ENCODE measurements at places on chromosomes 13 and 19.
A peak's percentile ranks its signal among the peaks of the same experiment; 100 is the strongest.

DNA sequence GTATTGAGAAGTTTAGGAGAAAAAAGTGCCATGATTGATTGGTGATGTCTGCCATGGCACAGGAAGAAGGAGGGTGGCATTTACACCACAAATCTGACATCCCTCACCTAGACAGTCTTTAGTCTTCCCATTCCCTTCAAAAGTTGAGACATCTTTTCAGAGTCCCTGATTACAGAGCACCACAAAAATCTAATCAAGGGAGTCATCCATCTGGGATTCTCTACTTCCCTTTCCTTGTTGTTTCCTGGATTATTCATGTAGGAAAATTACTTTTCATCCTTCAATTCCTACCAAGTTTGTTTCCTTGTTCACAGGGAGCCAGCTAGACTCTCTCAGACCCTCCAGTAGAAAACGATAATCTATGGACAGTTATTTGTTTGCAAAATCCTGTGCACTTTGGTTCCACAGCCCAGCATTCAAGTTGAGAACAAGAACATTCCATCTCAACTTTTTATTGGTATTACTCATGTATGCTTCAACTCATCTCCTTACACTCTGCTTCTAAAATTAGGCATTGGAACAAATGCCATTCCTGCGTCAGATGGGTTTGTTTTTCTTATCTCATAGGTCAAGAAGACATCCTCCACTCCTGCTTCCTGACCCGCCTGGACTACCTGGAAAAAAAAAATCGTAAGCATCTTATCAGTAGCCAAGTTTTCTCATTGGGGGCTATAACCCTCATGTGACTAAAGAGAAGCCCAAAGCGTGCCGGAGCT, 259.9 kb downstream of the FOXO1 start:
- no peak for DNase-seq

GRCh38 chr19:41510484-41510883, 65.5 kb upstream of the CEACAM21 start:
- DNase-seq, result no peak

DNA sequence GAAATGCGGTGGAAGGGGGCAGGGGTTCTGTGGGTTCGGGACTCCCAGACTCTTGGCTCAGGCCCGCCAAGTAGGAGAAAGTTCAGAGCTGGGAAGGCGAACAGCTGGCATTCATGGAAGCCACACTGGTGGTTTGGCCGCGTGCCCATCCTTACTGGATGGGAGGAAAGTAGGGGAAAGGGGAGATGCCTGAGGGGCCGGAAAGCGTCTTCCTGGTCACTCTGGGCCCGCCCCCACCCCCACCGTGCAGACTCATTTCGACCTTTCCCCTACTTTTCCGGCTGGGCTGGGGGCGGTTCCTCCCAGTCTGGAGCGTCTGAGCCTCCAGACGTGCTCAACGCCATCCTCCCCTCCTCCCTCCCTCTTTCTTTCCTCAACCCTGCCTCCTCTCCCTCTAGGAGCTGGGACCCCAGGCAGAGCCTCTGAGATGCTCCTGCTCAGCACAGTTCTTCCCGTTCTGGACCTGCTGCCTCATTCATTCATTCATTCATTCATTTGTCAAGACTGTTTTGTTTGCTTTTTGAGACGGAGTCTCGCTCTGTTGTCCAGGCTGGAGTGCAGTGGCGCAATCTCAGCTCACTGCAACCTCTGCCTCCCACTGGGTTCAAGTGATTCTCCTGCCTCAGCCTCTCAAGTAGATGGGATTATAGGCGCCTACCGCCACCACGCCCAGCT, 3.5 kb downstream of the ANGPTL4 start:
- no peak for DNase-seq

DNA sequence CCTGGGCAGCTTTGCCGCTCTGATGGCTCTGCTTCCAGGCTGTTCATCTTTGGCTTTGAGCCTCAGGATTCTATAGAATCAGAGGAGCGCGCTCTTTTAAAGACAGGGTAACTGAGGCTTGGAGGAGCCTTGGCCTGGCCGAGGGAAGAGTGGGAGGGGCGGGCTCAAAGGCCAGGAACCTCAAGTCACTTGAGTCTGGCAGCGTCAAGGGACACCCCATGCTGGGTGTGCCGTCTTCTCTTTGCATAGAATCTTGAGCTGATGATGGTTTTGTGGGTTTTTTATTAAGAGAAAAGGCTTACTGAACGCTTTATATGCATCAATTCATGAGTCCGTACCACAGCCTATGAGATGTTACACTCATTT, 1.1 kb downstream of the PGLS start:
- no peak for DNase-seq

GRCh38 chr13:63287926-63288325, 1872.3 kb upstream of the PCDH20 start:
- no peak for DNase-seq

- no peak for DNase-seq
These were observed at the start of gene NRTN for GRCh38 chr19:5804516-5805461. Gene NRTN, plus strand, starts transcription at chr19:5805067. Its CDS starts 19,099 bp downstream, at chr19:5824166.

DNA sequence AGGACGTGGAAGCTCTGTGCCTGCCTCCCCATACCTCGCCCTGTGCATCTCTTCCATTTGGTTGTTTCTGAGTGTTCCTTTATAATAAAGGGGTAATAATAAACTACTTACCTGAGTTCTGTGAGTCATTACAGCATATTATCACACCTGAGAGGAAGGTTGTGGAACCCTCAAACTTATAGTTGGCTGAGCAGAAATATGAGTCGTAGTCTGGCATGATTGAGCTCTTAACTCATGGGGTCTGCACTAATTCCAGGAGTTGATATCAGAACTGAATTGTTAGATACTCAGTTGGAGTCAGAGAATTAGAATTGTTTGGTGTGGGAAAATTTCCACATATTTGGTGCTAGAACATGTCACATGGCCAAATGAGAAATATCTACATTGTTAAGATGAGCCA, 52.4 kb upstream of the HTR2A start:
- no peak for DNase-seq

GRCh38 chr19:30854661-30855060, 482.5 kb downstream of the ZNF536 start:
- no peak for DNase-seq

DNA sequence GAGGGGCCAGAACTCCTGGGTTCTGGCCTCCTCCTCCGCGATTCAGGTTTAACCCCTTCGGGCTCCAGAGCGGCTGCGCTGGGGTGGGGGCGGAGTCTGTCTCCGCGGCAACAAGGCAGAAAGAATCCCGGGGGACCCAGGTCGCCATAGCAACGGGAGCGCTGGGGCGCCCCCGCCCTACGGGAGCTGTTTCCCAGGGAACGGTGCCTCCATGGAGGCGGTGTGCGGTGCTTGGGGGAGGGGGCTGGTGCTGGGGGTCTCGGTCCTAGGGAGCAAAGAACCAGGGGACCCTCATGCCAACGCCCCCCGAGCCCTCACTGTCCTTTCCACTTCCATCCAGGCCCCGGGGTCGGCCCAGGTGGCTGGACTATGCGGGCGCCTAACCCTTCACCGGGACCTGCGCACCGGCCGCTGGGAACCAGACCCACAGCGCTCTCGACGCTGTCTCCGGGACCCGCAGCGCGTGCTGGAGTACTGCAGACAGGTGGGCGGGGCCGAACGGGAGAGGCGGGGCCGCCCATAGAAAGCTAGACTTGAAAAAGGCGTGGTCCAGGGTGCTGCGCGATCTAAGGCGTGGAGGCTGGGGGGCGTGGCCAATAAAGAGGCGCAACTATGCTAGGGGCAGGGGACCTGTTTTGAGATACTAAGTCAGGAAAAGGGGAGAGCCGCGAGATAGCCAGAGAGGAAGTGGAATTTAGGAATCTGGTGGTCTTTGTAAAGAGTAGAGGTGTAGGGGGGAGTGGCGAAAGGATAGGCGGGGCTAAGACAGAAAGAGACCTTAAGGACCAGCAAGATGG, 1.2 kb downstream of the APLP1 start:
- peak; percentile 78 for DNase-seq

- no peak for DNase-seq
These were observed 7.0 kb downstream of the DCAF15 start for GRCh38 chr19:13959141-13959961.

GRCh38 chr19:3125900-3126524, 9.8 kb upstream of the GNA15 start:
- DNase-seq, result no peak

DNA sequence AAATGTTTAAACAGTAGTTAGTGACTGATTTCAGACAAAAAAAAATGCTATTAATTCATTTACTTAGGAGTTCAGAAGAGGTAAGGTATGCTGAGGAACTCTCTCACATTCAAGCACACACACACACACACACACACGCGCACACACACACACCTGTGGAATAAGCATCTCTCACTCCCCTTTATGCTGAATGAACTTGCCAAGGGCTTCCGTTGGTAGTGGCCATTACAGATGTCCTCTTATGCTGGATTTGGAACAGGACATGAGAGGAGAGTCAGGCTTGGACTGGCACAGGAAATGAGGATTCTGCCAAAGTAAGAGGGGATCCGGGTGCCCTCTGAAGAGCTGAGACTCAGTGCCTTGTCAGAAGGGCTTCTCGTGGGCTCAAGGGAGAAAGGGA, 463.4 kb upstream of the MIR17HG start:
- no peak for DNase-seq

DNA sequence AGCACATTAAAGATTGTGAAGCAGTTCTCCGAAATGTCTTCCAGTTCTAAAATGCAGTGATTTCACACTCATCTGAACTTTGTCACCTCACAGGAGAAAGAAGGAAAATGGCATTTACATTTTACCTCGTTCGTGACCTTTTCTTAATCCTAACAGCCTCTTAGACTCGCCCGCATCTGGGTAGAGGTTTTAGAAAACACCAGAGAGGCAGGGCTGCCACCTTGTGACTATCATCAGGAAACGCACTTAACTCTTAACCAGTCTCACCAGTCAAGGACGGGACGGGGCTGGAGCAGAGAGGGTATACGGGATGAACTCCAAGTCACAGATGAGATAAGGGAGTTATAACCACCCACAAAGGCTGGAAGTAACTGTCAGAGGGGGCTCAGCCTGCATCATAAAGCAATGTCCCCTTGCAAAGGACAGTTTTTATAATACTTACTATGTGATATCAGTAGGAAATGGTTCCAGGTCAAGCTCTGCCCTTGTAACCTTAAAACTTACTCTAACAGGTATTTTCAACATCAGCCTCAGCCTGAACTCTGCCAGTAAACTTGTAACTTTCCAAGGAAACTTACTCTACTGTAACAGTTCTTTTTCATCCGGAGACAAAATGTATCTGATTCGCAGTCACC, 8.6 kb upstream of the CEACAM6 start:
- no peak for DNase-seq

DNA sequence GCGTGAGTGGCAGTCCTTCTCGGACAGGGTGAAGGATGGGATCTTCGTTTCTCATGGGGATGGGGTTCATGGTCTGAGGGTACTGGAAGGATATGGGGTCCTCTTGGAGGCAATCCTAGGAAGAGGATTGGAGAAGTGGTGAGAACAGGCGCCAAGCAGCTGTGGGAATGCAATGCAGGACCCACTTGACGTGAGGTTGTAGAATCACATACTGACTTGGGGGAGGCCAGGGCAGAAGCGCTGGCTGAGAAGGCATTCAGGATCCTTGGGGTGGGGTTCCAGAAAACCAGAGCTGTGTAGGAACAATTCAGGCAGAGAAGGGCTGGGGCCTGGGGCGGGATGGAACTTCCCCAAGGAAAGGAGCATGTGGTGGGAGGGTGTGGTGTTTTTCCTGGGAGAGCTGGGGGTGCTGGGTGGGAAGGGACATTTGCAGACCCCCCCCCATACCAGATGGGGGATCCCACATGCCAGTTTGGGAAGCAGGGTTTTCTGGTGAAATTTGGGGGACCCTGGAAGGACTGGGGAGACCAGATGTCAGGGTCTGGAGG, 852 bp downstream of the KLK1 start:
- DNase-seq, result no peak

DNA sequence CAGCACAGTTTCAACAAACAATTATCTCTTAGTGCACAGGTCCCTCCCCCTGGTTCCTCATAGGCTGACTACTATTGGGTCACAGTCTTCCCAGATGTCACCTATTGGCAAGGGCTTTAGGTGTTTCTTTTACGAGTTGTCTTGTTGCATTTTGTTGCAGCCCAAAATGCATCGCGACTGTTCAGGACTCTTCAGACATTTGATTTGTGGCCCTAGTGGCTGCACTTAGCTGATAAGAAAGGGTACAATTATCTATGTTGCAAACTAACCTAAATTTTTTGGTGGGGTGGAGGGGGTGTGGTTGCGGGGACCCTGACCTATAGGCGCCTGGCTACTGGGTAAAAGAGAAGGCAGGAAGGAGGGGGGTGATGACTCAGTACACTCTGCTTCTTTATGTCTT, 29.1 kb upstream of the ZNF714 start:
- no peak for DNase-seq

GRCh38 chr19:48271531-48272151, 1.8 kb downstream of the ZNF114 start:
- no peak for DNase-seq

- DNase-seq, result no peak
These were observed 364.6 kb downstream of the HS6ST3 start for GRCh38 chr13:96454466-96454865.
